ENCODE measurements at places on chromosomes 3 and 15. TPM values are rescaled to one million over a fixed set of nuclear protein-coding genes. Genes with fewer than 3 reads are reported as not detected.

The GXYLT2 gene
- not detected for polyA plus RNA-seq

The SLC12A1 gene
- not detected for polyA plus RNA-seq

The FOXL2 gene
- not detected for polyA plus RNA-seq

The NKIRAS1 gene
- 5.7 TPM for polyA plus RNA-seq

The COL8A1 gene
- polyA plus RNA-seq = not detected

The RBPMS2 gene
- polyA plus RNA-seq = not detected

The SKIL gene
- polyA plus RNA-seq = 28.5 TPM

The SERPINI2 gene
- polyA plus RNA-seq = not detected

The CACNA1D gene
- not detected for polyA plus RNA-seq

The TRAT1 gene
- 0.32 TPM for polyA plus RNA-seq

The ZIC4 gene
- polyA plus RNA-seq = not detected

The DNAH1 gene
- 0.45 TPM for polyA plus RNA-seq

The KLF13 gene
- polyA plus RNA-seq = 58.8 TPM

The GHSR gene
- polyA plus RNA-seq = not detected

The HACD3 gene
- polyA plus RNA-seq = 25.4 TPM

The IL5RA gene
- polyA plus RNA-seq = not detected

The CTXN2 gene
- polyA plus RNA-seq = not detected

The GOLGA6B gene
- polyA plus RNA-seq = not detected

The CKMT1A gene
- polyA plus RNA-seq = not detected

The P2RY14 gene
- polyA plus RNA-seq = 74.9 TPM

The SNX22 gene
- 59.6 TPM for polyA plus RNA-seq

The OR5H15 gene
- polyA plus RNA-seq = not detected

The KNG1 gene
- not detected for polyA plus RNA-seq

The FRMD5 gene
- 0.77 TPM for polyA plus RNA-seq

The ALDH1L1 gene
- 0.08 TPM for polyA plus RNA-seq

The POLQ gene
- 0.12 TPM for polyA plus RNA-seq

The AGTR1 gene
- not detected for polyA plus RNA-seq

The PLA2G4E gene
- not detected for polyA plus RNA-seq

The CXCR6 gene
- 0.27 TPM for polyA plus RNA-seq

The CLSTN2 gene
- polyA plus RNA-seq = not detected

The SLC27A2 gene
- not detected for polyA plus RNA-seq

The IQCF5 gene
- not detected for polyA plus RNA-seq

The STRA6 gene
- not detected for polyA plus RNA-seq

The ILDR1 gene
- 1.6 TPM for polyA plus RNA-seq

The C2CD4A gene
- not detected for polyA plus RNA-seq

The TIGIT gene
- 1.0 TPM for polyA plus RNA-seq

The GPR27 gene
- not detected for polyA plus RNA-seq

The ADGRG7 gene
- not detected for polyA plus RNA-seq

The GOLGA8S gene
- polyA plus RNA-seq = not detected

The CDHR4 gene
- not detected for polyA plus RNA-seq

The ANKRD34C gene
- not detected for polyA plus RNA-seq

The ABHD2 gene
- polyA plus RNA-seq = 12.6 TPM

The ATP13A4 gene
- polyA plus RNA-seq = not detected

The RLBP1 gene
- not detected for polyA plus RNA-seq

The PLCB2 gene
- 22.6 TPM for polyA plus RNA-seq
